ENCODE measurements at places on chromosomes 1 and 21.

DNA sequence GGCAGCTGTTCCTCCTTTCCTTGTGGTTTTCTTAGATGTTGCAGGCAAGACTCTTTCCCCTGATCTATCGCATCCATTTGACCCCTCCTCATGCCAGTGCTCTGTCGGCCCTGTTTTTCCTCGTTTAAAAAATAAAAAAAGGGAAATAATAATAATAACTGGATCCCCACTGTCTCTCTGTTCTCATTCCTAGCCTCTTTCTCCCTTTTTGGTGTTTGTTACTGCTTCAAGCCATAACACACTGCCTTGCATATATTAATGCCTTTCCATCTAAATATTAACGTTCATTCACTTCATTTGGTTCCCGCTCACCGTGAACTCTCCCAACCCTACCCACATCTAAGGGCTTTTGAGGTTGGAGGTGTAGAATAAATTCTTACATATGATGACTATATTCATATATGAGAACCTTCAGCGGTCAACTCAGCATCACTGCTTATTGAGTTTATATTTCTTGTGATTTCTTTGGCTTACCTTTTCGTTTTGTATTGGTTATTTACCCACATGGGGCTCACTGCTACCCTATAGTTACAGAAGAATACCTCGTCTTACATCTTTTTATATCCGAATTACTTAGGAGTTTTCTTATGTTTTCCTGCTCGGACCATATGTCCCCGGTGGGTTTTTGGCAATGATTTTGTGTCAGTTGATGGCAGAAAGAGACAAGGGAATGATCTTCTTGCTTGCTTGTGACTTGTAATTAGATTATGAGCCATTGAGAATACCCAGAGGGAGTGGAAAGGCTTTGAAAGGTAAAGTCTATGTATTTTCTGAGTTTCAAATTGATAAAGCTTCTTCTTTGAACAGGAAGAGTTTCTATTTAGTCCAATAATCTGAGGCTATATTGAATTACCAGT is 805 bp downstream of the ATG4C start:
- DNase-seq: no peak

DNA sequence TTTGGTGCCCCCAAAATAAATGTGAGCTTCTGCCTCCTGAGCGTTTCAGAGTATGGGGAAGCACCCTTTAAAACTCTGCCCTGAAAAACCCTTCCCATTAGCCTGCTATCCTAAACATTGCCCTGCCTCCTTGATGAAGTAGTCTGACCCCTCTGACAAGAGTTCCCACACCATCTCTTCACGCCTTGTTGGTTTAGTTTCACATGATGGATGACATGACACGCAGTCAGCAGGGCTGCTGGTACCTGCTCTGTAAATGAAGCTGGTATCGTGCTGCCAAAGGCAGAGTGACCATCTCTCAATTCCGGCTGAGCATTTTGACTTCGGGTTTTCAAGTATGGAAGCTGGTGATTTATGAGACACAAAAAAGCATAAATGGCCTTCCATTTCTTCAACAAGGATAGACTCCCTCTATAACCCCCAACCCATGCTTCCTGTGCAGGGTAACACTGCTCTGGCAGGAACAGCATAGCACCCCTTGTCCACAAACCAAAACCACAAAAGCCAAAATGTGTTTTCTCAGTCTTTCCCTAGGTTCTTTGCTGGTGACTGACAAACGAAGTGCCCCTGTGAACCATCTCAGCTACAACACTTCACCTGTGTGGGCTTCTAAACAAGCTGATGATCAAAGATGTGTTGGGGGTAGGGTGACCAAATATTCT is 444.6 kb downstream of the NUF2 start:
- DNase-seq: no peak

GRCh38 chr21:35222021-35222420 is 172.9 kb upstream of the RUNX1 start:
- no peak for DNase-seq

DNA sequence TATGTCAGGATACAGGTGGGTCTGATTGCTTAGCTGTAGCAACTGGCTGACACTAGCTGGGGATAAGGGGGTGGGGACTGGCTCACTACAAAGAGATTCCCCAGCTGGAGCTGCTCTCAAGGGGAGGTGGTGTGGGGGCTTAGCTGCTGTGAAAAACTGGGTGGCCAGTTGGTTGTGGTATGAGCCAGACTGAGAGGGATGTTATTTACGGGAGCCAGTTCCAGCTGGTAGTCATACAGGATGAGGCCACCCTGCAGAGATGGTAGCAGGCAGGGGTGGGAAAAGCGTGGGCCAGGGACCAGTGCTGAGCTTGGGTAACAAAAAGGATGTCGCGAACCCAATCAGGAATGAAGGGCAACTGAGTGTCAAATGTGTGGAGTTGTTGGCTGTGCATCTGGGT is 204.0 kb upstream of the C21orf91 start:
- no peak for DNase-seq

DNA sequence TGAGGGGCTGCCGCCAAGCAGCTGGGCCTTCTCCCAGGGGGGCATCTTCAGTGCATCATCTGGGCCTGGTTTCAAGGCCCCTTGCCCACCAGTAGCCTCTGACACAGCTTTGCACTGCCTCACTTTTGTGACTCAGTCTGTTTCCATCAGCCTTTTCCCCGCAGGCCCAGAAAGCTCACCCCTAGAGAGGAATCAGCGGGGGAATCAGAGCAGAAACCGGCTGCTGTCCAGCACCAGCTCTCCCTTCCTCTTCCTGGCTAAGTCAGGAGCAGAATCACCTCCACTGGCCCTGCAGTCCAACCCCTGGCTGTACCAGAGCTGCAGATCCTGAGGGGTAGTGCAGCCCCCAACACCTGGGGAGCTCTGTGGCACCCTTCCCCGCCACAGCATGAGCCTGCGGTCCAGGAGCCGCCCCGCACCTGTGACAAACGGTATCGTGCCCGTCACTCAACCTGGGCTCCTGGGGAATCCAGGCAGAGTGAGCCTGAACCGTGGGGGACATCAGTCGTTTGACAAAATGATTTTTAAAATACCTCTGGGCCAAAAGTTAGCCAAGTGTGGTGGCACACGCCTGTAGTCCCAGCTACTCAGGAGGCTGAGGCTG is 83.3 kb upstream of the TMEM51 start:
- no peak for DNase-seq

GRCh38 chr1:10401281-10401680 is 2.4 kb downstream of the PGD start:
- peak; percentile 61 for DNase-seq

All from fibroblast of skin of right biceps (primary cell).